ENCODE measurements at places on chromosomes 6 and 20.
A peak's percentile ranks its signal among the peaks of the same experiment; 100 is the strongest.

DNA sequence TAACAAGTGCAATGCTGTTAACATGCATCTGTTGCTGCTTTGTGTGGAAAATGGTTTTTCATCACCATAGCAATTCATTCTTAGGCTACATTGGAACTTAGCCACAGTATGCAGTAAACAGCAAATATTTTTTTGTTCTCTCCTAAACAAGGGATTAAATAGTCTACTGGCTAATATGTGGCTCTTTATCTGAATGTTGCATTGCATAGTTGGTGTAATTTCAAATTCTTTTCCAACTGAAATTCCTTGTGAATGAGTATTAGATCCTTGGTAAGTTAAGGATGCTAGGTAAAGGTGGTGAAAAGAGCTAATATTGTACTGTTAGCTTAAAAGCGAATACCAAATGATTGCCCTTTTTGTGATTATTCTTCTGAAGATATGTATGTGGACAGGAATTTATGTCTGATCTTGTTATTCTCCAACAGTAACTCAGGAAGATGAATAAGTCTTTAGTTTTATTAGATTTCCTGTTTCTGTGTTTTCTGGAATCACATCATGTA, 958 bp downstream of the MLIP start:
- peak; percentile 10 for DNase-seq

DNA sequence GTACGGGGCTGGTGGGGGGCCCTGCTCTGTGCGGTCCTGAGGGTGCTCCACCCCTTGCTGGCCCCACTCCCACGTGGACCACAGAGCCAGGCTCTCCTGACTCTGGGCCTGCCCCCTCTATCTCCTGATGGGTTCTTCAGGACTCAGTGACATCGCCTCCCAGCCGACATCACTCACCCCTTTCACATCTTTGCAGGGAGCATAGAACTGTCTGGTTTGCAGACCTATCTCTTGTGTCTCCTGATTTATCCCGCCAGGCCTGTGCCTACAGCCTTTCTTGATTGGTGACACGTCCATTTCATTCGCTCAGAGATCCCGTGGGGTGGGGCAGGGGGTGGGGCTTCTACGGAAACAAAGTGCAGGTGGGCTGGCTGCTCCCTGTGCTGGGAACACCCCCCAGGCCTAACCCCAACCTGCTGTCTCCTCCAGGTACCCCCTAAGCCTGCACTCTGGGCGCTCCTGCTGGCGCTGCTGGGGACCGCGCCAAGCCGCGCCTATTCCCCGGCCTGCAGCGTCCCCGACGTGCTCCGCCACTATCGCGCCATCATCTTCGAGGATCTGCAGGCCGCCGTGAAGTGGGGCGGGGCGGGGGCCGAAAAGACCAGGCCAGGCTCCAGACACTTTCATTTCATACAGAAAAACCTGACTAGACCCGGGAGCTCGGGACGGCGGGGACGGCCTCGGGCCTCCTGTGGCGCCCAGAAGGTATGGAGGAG, 1.7 kb downstream of the C20orf204 start:
- no peak for DNase-seq

DNA sequence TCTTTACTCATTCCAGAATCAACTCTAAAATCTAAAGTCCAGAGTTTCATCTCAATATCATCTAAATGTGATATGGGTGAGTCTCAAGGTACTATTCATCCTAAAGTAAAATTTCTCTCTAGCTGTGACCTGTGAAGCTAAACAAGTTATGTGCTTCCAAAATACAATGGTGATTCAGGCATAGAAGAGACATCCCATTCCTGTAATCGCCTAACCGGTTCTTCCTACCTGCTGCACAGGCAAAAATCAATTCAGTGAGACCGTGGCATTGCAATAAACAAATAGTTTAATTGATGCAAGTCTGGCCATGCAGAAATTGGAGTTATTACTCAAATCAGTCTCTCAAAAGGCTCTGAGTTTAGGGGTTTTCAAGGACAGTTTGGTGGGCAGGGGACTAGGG, 232.8 kb downstream of the UBE3D start:
- no peak for DNase-seq

DNA sequence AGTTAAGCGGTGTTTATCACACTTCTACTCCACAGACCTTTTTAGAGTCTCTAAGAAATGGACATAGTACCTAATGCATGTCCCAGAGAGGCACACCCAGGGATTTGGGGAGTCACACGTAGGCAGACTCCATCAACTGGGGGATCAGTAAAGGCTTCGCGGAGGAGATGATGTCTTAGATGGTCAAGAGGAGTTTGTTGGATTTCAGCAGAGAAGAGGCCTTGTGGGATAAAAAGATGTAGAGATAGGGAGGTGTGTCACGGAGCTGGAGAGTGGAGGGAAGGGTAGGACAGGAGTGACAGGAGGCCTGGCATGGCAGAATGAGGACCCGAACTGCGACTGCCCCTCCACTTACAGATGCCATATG, 9.1 kb downstream of the DYNLRB1 start:
- DNase-seq: no peak

- no peak for DNase-seq
These were observed 16.1 kb upstream of the RIN2 start for GRCh38 chr20:19741924-19742323.

GRCh38 chr20:25025986-25026605, 31.8 kb downstream of the ACSS1 start:
- no peak for DNase-seq

- peak; percentile 42 for DNase-seq
These were observed 458 bp upstream of the ARMC12 start for GRCh38 chr6:35736253-35736894.

- DNase-seq: no peak
These were observed 651.8 kb downstream of the QKI start for GRCh38 chr6:164066335-164066734.

DNA sequence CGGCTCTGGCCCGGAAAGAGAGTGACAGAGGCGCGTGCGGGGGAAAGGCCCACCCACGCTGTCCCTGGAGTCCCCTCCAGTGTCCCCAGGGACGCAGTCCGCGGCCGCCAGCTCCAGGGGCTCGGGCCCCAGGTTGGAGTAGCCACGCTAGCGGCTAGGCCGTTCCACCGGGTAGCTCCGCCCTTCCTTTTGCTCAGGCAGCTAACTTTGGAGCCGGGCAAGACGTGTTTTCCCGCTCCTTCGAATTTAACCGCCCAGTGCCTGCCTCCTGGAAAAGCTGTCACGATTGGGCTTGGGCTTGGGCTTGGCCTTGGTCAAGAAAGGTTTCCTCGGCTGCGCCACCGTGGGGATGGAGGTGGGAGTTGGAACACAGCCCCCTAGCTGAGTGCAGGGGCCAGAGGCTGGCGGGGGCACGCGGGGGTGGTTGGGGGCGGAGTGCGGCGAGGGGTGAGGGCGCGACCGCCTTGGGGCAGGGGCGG, 4.7 kb downstream of the LINC00237 start:
- DNase-seq: no peak

- no peak for DNase-seq
These were observed 15.0 kb downstream of the CALHM6 start for GRCh38 chr6:116476002-116476678.

DNA sequence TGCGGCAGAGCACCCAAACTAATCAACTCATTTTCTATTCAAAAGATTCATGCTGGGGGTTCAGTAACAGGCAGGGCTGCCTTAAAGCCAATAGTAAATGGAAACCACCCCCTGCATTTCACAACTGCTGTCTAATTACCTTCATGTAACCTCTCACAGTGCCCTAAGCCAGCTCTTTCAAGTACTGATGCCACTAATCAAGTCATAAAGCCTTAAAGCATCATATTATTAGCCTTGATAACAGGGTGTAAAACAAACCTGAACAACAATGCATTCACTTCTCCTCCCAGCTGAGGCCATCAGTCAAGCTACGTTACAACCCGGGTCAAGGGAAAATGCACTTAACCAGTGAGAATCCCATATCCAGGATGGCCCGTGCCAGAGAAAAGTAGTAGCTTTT, 33.0 kb downstream of the TRERF1 start:
- DNase-seq: no peak

DNA sequence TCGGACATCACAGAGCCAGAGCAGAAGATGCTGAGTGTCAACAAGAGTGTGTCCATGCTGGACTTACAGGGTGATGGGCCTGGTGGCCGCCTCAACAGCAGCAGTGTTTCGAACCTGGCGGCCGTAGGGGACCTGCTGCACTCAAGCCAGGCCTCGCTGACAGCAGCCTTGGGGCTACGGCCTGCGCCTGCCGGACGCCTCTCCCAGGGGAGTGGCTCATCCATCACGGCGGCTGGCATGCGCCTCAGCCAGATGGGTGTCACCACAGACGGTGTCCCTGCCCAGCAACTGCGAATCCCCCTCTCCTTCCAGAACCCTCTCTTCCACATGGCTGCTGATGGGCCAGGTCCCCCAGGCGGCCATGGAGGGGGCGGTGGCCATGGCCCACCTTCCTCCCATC, 11.4 kb upstream of the ZBTB9 start:
- no peak for DNase-seq
